Mammary microvascular endothelial cell (primary cell): ENCODE measurements at places on chromosomes 7 and 10. TPM values are rescaled to one million over a fixed set of nuclear protein-coding genes. Genes with fewer than 3 reads are reported as not detected.

PAPOLB gene
- not detected in 2 replicates for total RNA-seq

TMEM236 gene
- total RNA-seq = 0.79 and 0.80 TPM in 2 replicates

NPTX2 gene
- total RNA-seq = 0.49 and 0.60 TPM in 2 replicates

GIMAP5 gene
- 54.7 and 56.8 TPM in 2 replicates for total RNA-seq

UCMA gene
- not detected in 2 replicates for total RNA-seq

CYP26C1 gene
- 0.30 and 2.5 TPM in 2 replicates for total RNA-seq

NPY4R gene
- total RNA-seq = not detected in 2 replicates

KLF14 gene
- total RNA-seq = not detected in 2 replicates

KCNH2 gene
- not detected in 2 replicates for total RNA-seq

OR2A42 gene
- under 0.01 TPM in 1 of 2 replicates, not detected in the other for total RNA-seq

FLNC gene
- 180 and 210 TPM in 2 replicates for total RNA-seq

AGMO gene
- 1.6 and 1.7 TPM in 2 replicates for total RNA-seq

ST8SIA6 gene
- not detected in 2 replicates for total RNA-seq

SPDYE1 gene
- total RNA-seq = not detected in 2 replicates

NUTM2E gene
- total RNA-seq = 0.05 TPM in 1 of 2 replicates, not detected in the other

ZNF239 gene
- total RNA-seq = 0.44 and 1.9 TPM in 2 replicates

AP3M1 gene
- total RNA-seq = 40.8 and 45.8 TPM in 2 replicates

CTAGE8 gene
- not detected in 2 replicates for total RNA-seq

ATP6V1F gene
- 128 and 142 TPM in 2 replicates for total RNA-seq

CCL24 gene
- not detected in 2 replicates for total RNA-seq

SLC13A4 gene
- total RNA-seq = not detected in 2 replicates

EBLN1 gene
- total RNA-seq = not detected in 2 replicates

TMEM273 gene
- 3.1 and 5.6 TPM in 2 replicates for total RNA-seq

IFRD1 gene
- total RNA-seq = 24.3 and 31.8 TPM in 2 replicates

PRPS1L1 gene
- total RNA-seq = not detected in 2 replicates

AGR2 gene
- not detected in 2 replicates for total RNA-seq

TEX36 gene
- not detected in 2 replicates for total RNA-seq

JCAD gene
- total RNA-seq = 24.7 and 27.5 TPM in 2 replicates

FAS gene
- total RNA-seq = 15.2 and 16.6 TPM in 2 replicates

PON3 gene
- not detected in 2 replicates for total RNA-seq

TMEM225B gene
- 0.15 TPM in 1 of 2 replicates, not detected in the other for total RNA-seq

SPAM1 gene
- total RNA-seq = not detected in 2 replicates

NODAL gene
- total RNA-seq = not detected in 2 replicates

IDI2 gene
- total RNA-seq = not detected in 2 replicates

CDK14 gene
- 4.7 and 11.4 TPM in 2 replicates for total RNA-seq

HHEX gene
- total RNA-seq = 42.2 and 53.2 TPM in 2 replicates

HYAL4 gene
- total RNA-seq = 0.49 TPM in 1 of 2 replicates, not detected in the other

RSPH10B2 gene
- 0.05 TPM in 1 of 2 replicates, not detected in the other for total RNA-seq
